ENCODE measurements at places on chromosomes 1 and 21.

- DNase-seq, result no peak
Observed at GRCh38 chr1:167516404-167517388, 1.6 kb downstream of the CD247 start.

DNA sequence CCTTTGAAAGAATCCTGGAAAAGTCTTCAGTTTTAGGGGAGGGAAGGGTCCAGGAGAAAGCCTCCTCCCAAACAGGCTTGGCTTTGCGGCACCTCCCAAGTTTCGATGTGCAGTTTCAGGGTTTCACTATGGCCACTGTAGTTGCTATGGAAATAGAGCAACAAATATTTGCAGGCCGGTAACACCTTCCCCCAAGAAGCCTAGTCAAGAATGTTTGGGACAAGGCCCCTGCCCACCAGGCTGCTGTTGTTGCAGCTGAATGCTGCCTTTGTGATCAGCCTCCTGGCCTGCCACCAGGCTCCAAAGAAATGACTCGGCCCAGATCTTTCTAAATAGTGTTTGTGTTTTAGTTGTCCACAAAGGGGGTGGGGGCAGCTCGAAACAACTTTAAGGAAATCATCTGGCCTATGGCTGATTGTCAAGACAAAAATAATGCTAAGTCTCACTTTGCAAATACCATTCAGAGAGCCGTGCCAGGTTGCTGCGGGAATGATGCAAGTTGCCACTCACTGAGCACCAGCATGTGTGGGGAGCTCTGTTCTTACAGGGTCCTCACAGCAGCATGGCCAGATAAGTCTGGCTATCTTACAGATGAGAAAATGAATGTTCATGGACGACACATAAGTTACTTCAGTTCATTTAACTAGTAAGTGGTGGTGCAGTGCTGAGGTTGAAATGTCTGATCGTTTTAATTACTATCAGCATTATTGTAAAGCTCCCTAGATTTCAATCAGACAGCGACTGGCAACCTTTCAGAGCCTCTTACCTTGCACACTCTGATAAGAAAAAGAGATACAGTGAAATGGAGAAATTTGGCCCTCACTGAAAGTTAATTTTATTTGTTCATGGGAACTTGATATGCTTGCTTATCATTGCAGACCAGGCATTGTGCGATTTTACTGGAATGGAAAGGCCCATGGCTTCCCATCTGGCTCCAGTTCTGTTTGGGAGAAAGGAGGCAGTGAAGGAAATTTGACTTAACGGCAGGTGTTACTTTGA lies 91.2 kb upstream of the JUN start:
- DNase-seq, result no peak

DNA sequence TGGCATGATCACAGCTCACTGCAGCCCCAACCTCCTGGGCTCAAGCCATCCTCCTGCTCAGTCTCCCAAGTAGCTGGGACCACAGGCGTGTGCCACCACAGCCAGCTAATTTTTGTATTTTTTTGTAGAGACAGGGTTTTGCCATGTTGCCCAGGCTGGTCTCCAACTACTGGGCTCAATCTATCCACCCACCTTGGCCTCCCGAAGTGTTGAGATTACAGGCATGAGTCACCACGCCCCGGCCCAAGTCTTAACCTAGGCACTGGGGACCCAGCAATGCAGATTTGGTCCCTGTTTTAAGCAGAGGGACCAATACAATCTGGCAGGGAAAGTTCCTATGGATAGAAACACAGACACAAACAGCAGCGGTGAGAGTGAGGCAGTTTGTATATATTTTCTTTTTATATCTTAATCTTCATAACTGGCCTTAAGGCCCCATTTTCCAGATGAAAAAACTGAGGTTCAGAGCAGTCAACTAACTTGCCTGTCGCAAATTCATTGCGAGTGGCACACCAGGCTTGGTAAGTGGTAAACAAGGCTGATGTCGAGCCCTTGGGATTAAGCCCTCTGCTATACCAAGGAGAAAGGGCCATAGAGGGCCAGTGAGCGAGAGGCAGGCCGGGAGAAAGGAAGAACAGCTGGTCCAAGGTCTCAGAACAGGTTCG lies 77.8 kb upstream of the TINAGL1 start:
- DNase-seq, result no peak

GRCh38 chr1:109034382-109034781 lies 7.5 kb downstream of the WDR47 start:
- no peak for DNase-seq

DNA sequence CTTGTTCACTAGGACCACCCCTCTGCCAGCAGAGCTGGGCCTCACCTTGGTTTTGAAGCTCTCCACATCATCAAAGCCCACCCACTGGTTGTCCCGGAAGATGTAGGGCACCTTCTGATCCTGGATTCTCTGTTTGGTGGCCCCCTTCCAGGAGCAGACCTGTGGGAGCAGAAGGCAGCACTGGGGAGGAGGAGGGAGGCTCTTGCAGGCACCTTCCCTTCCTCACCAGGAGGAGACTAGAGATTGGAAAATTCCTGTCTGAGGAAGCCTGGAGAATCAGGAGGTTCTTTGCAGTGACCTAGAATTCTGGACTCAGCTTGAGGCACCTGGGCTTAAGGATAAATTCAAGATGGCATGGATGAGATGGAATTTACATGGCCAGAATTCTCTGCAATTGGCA lies 10.3 kb downstream of the CHIT1 start:
- DNase-seq, result no peak

DNA sequence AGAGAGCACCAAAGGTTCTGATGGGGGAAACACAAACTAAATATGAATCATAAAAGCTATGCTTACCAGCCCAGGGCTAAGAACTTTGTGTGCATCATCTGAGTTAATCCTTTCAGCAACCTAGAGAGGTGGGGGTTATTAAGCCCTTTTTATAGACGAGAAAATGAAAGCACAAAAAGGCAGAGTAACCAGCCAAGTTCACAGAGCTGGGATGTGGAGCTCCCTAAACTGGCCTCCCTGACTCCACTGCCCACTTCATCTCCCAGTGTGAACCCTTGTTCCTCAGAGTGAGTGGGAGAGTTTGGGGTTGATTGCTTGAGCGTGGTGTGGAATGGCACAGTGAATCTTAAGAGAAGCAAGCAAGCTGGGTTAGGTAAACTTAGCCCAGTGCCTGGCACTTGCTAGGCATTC lies 10.8 kb upstream of the BCAR3 start:
- peak; percentile 74 for DNase-seq

DNA sequence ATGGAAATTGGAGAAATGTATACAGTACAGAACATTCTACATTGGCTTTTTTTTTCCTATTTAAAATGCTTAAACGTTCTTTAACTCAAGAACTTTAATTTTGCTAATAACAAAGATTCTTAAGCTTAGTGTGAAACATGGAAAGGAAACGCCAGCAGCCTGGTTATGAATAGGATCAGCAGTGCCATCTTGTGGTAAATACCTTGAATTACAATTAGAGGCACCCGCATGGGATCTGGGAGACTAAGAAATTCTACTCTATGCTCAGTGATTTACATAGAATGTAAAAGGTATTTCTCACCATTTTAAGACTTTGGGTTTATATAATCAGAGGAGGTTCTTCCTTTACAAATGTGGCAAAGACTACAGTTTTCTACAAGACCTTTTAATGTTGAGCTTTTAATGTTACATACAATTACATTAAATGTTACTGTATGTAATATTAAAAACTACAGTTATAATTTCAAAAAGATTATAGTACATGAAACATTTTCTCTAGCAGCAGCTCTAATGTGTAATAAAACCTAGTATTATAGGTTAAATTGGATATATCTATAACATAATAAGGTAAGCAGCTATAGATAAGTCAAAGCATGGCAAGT lies 32.1 kb upstream of the APOBEC4 start:
- DNase-seq, result peak; percentile 48

DNA sequence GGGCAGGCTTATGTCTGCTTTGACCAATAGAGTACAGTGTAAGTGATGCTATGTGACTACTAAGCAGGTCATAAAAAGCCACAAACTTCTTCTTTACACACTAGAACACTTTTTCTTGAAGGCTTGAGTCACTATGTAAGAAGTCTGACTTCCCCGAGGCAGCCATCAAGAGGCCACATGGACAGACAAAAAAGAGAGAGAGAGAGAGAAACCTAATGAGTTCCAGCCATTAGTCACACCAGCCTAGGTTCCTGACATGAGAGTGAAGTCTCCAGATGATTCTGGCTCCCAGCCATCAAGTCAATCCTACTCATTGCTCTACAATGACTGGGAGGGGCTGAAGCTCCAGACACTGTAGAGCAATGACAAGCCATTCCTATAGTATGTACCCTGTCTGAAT lies 101.4 kb downstream of the LHX9 start:
- peak; percentile 86 for DNase-seq

DNA sequence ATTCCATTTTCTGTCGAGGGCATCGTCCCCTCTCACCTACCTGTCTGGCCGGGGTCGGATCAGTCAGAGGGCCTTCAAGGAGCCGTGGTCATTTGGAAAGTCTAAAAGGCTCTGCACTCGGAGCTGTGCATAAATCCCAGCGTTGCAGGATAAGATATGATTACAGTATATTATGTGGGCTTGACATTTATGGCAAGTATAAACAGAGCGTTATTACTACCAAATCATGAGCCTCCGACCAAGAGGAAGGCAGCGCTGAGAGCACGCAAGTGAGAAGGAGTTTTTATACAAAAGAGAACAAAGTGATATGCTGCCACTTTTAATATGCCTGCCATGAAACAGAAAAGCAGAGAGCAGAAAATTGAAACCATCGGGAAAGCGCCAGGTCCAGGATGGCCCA lies 419.4 kb upstream of the VAMP3 start:
- DNase-seq, result no peak

DNA sequence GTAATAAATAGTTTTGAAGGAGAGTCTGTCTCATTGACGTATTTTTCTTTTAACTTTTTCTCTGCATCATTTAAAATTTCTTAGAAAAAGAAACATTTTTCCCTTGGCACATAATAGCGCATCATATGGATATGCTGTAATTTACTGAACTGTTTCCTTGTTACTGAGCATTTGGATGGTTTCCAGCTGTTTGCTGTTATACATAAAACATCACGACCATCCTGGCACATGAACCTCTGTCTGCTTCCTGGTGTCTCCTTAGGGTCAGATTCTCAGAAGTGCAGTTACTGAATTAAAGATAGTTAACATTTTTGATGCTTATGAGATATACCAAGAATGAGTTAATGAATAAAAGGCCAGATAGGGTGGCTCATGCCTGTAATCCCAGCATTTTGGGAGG lies 67.2 kb downstream of the BACE2 start:
- no peak for DNase-seq

DNA sequence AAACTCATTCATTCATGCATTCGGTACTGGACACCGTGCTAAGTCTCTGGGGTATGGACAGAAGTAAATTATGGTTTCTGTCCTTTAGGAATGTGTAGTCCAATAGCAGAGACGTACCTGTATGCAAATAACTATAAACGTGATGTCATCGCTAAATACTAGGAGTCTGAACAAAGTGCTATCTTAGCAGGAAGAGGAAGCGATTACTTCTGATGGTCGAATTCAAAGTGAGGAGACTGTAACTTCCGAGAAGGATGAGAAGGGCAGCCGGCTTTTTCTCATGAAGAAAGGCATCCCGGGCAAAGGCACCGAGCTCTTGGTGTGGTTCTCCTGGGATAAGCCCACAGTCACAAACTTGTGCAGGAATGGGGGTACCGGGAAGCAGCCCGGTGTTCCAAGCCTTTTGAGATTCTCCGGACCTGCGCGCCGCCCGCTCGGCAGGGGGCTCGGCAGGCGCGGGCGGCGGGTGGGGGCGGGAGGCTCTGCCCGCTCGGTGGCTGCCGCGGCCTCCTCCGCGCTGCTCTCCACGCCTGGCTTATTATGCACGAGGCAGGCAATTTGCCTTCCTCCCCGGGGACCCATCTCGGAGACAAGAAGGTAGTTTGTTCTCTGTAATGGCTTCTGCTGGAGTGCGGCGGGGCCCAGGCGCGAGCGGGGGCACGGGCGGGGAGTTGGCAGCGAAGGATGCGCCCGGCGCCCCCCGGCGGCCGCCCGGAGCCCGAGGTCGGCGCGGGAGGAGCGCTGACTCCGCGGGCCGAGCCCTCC lies 67.5 kb upstream of the CD1D start:
- DNase-seq, result no peak

DNA sequence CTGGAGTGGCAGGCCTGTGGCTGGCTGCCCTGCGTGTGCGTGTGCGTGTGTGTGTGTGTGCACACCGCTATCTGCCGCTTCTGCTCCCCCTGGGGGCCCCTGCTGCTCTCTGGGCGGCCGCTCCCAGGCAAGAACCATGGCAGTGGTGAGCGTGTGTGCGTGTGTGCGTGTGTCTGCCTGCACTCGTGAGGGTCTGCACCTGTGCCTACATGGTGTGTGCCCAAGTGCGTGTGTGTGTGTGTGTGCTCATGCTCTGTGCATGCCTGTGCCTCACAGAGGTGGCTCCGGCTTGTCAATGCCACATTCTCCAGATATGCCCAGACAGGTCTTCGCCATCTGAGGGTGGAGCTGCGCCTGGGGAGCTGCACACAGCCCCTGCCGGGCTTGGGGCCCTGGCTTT lies 18.7 kb upstream of the PEX10 start:
- DNase-seq, result no peak

GRCh38 chr1:114448370-114449036 lies 62.5 kb downstream of the TRIM33 start:
- DNase-seq, result no peak

DNA sequence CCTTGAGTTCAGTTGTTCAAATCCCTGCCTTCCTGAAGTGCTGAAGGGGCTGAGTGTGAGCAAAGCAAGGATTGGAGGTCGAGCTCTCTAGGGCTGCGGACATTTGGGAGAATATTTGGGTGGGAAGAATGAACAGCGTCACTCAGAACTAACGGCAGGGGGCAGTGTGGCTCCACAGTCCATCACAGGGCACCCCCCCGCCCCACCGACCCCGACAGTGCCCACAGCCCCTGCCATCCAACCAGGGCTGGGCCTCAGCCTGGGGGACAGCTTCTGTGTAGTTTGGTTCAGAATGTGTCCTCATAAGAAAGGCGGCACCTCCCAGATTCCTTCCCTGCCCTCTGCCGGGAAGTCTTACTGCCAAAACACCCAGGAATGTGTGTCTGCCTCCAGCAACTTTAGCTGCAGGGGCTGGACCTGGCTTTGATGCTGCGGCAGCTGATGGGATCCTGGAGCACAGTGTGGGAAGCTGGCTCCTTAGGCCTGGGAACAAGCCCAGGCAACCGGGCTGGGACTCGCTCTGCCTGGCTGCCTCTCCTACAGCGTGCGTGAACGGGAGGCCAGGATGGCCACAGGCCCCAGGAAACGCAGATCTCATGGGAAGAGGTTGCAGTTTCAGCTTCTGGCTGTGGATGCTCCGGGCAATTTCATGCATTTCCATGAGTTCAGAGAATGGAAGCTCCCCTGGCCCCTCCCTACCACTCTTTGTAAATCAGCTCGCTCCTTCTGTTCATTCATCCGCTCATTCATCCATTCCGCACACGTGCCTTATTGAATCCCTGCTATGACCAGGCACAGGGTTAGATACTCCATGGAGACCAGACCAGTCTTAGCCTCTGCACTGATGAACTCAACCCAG lies 104.9 kb upstream of the TMPRSS2 start:
- no peak for DNase-seq
